ENCODE measurements at places on chromosomes 2 and 18. TPM values are rescaled to one million over a fixed set of nuclear protein-coding genes. Genes with fewer than 3 reads are reported as not detected.

FBLN7 gene
- total RNA-seq = 1.3 TPM

LCT gene
- not detected for total RNA-seq

MC4R gene
- 0.21 TPM for total RNA-seq

- H3K27me3 ChIP-seq = no peaks in the 10 kb centered on the region
- H3K4me3 ChIP-seq = no peak overlapping the region
- no peak overlapping the region for H3K27ac ChIP-seq
- H3K4me1 ChIP-seq = no peaks in the 10 kb centered on the region
- H3K36me3 ChIP-seq = no peaks in the 10 kb centered on the region
- DNase-seq = no peak
Measured at GRCh38 chr2:61786876-61787275, 67.0 kb downstream of the FAM161A start.

DNA sequence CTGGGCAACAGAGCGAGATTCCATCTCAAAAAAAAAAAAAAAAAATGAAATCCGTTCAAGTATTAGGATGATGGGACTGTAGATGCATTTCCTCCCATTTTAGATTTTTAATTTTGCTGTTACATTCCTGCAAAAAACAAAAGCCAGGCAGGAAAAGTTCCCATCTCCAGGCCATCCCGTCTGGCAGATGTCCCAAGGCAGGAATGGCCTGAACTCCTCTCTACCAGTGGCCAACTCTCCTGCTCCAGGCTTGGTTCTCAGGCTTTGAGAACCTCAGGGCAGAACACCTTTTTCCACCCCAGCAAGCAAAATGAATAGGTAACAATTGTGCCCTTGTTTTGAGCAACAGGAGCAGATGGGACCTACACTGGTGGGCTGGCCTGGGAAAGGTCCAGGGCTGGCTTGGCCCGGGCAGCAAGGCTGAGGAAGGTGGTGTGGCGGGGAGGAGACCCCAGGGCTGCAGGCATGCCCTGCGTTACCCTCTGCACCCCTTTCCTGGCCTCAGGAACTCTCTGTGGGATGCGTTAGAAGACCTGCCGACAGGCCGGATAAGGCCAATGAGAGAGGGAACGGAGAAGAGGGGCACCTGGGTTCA, 86.0 kb downstream of the FAM210A start:
- no peaks in the 10 kb centered on the region for H3K36me3 ChIP-seq
- no peak for DNase-seq
- no peak overlapping the region for H3K27ac ChIP-seq
- H3K27me3 ChIP-seq = peaks cover 7% of the 10 kb centered on the region

DNA sequence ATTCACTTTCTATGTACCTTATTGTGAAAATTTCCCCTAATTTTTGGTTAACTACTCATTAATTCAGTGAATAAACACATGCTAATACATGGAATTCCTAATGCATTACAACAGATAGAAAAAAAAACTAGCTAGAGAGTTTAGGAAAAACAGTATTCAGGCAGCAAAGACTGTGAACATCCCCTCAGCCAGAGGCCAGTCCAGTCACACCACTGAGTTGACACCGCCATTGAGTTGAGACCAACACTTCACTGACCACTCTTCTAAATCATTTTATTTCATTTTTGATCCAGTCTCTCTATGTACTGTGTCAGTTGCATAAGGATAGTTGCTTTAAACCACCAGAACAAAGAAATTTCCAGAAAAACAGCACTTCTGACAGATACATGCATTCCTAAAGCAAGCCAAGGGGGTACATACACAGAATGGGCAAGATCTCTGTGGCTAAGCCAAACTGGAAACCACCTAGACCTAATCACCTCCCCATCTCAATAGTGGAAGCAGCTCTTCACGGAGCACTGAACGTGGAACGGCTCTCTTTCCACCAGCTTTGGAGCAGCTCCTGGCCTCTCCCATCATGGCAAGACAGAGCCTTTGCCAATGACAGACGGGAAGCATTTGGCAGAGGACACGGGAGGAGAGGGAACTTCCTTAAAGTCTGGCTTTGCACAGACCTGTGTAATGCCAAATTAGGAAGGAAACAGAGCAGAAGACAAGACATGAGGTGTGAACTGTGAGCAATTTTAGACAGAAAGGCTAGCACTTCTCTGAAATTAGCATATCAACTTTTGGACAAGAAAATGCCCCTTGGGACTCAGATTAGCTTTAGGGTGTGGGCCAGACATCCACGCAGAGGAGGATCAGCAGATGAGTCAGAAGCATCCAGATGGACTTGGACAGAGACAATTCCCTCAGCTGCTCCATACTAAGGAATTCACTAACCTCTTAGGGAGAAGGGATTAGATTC, 36.4 kb downstream of the CACNB4 start:
- H3K4me1 ChIP-seq = no peaks in the 10 kb centered on the region
- DNase-seq = peak; percentile 68
- no peak overlapping the region for H3K4me3 ChIP-seq
- H3K36me3 ChIP-seq = no peaks in the 10 kb centered on the region

SIX3 gene
- not detected for total RNA-seq

NOSTRIN gene
- total RNA-seq = 0.92 TPM

- H3K4me3 ChIP-seq = no peak overlapping the region
- H3K4me1 ChIP-seq = peaks cover 6% of the 10 kb centered on the region
- no peak overlapping the region for H3K27ac ChIP-seq
- DNase-seq = no peak
- no peaks in the 10 kb centered on the region for H3K36me3 ChIP-seq
- H3K27me3 ChIP-seq = no peaks in the 10 kb centered on the region
Measured at GRCh38 chr2:54581326-54582039, 125.4 kb downstream of the SPTBN1 start.

C1QL2 gene
- total RNA-seq = 0.30 TPM

UGT1A8 gene
- not detected for total RNA-seq

ATOH8 gene
- total RNA-seq = 10.6 TPM

- DNase-seq = no peak
- no peak overlapping the region for H3K27ac ChIP-seq
- no peaks in the 10 kb centered on the region for H3K36me3 ChIP-seq
- H3K4me3 ChIP-seq = no peak overlapping the region
- no peaks in the 10 kb centered on the region for H3K27me3 ChIP-seq
- H3K4me1 ChIP-seq = no peaks in the 10 kb centered on the region
Measured at GRCh38 chr18:11500153-11501122, 109.0 kb upstream of the SLC35G4 start.

DNA sequence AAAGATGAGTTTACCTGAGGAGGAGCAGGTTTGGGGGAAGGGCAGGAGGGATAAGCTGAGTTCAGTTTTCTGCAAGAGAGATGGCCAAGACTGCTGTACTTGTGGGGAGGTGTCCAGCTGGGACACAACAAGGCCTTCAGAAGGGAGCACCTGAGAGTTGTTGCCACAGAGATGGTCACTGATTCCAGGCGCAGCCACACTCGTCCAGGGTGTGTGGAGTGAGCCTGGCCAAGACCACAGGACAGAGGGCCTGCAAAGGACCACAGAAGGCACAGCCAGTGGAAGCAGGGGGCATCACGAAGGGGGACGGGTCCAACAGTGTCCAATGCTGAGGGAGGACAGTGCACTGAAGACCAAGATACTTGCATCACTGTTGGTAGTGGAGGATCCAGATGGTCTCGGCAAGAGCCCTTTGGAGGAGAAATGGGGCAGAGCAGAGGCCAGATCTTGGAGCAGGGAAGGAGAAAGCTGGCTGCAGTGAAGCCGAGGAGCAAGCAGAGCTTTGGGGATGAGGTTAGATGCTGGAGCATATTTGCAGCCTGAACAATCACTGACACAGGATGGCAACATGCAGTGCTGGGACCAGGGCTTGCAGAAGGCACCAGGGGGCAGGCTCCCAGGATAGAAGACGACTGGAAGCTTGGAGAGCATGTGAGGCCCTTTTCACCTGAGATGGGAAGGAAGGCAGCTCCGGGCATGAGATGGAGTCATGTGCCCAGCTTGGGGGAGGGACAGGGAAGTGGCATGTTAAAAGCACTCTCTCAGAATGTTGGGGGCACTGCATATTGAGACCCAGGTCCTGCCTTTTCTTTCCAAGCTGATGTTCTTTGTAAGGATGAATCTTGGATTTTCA, 214.0 kb downstream of the CYP26B1 start:
- H3K27me3 ChIP-seq = no peaks in the 10 kb centered on the region
- no peaks in the 10 kb centered on the region for H3K36me3 ChIP-seq
- H3K4me1 ChIP-seq = no peaks in the 10 kb centered on the region
- H3K4me3 ChIP-seq = no peak overlapping the region
- DNase-seq = peak; percentile 67

DNA sequence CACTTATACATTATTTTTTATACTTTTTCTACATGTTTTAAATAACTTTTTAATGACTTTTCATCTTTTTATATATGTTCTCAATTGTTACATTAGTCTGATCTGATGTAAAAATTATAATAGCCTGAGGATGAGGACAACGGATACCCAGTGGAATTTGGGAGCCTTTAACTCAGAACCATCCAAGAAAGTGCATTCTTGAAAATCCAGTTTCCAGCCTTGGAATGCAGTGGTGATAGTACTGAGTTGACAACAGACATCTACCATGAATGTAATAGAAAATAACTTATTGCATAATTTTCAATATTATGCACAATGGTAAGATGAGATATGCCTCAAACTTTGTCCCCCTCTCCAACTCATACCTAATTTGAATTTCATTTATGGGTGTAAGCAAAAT, 120.7 kb upstream of the ZC3H15 start:
- DNase-seq = peak; percentile 6
- H3K4me3 ChIP-seq = no peak overlapping the region
- no peaks in the 10 kb centered on the region for H3K27me3 ChIP-seq
- no peaks in the 10 kb centered on the region for H3K4me1 ChIP-seq
- H3K36me3 ChIP-seq = no peaks in the 10 kb centered on the region
- no peak overlapping the region for H3K27ac ChIP-seq

TWSG1 gene
- total RNA-seq = 20.9 TPM

SAG gene
- not detected for total RNA-seq

FSIP2 gene
- total RNA-seq = 13.8 TPM

DNA sequence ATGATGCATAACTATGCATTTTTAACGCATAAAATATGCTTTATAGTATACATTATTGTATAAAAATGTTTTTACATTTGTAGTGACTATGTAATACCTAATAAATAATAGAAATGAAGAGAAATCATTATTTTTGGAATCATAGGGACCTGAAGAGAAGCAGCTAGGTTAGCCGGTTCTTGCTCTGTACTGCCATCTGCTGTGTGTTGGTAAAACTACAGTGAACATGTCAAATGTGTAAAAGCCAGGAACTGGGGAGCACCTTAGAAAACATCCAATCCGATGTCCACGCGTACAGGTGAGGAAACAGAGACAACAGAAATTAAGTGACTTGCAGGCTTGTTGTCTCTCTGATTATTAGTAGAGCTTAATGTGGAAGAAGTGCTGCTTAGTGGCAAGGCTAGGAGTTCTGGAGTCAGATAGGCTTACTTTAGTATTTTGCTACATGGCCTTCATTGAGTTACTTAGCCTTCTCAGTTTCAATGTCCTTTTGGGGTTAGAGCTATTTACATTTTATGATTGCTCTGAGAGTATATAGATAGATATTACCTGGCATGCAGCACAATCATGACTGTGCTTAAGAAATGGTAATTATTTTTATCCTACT, 386.5 kb downstream of the DLGAP1 start:
- H3K27me3 ChIP-seq = no peaks in the 10 kb centered on the region
- no peak overlapping the region for H3K4me3 ChIP-seq
- peak; percentile 69 for DNase-seq
- no peaks in the 10 kb centered on the region for H3K36me3 ChIP-seq

GRCh38 chr2:139643139-139643538, 862.9 kb upstream of the NXPH2 start:
- H3K27ac ChIP-seq = no peak overlapping the region
- H3K36me3 ChIP-seq = no peaks in the 10 kb centered on the region
- H3K4me1 ChIP-seq = no peaks in the 10 kb centered on the region

GRCh38 chr2:150293771-150294170, 193.7 kb downstream of the RND3 start:
- DNase-seq = no peak
- no peaks in the 10 kb centered on the region for H3K36me3 ChIP-seq
- no peaks in the 10 kb centered on the region for H3K27me3 ChIP-seq
- no peaks in the 10 kb centered on the region for H3K4me1 ChIP-seq

GRCh38 chr2:237865623-237866041, 6.2 kb downstream of the RAMP1 start:
- H3K27me3 ChIP-seq = peaks cover 20% of the 10 kb centered on the region
- H3K4me3 ChIP-seq = no peak overlapping the region

DNA sequence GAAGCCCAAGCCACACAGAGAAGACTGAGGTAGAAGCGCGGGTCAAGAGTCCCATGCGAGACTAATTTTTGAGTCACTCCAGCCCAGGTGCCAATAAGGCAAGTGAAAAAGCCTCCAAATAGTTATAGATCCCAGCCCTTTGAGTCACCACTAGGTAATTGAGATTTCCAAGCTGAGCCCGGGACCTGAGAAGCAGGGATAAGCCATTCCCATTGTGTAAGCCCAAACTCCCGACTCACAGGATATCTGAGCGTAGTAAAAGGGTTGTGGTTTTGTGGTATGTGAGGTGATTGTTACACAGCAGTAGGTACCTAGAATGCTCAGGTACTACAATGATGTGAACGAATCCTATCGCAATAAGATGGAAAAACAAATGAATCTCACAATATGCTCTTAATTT, 560.7 kb downstream of the DSC3 start:
- no peaks in the 10 kb centered on the region for H3K36me3 ChIP-seq
- H3K4me3 ChIP-seq = no peak overlapping the region
- H3K27ac ChIP-seq = no peak overlapping the region
- no peaks in the 10 kb centered on the region for H3K4me1 ChIP-seq

LRATD1 gene
- 1.5 TPM for total RNA-seq

DNA sequence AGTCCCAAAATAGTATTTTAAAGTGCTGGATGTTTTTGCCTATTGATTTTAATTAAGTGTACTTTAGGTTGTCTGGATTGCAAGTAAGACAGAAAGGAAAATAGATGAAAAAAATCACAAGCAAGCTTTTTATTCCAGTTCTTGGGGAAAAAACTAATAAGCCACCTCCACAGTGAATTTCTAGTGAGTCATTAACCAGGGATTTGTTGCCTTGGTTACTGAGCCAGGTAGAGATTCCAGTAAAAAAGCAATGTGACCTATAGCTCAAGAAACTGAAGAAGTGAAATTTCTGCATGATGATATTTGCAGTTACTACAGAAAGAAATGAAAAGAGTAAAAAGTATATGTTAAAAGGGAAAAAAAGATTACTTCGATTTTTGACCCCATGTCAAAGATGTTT, 160.6 kb downstream of the METTL4 start:
- no peaks in the 10 kb centered on the region for H3K4me1 ChIP-seq
- H3K27me3 ChIP-seq = no peaks in the 10 kb centered on the region
- H3K36me3 ChIP-seq = no peaks in the 10 kb centered on the region
- H3K27ac ChIP-seq = no peak overlapping the region
- no peak overlapping the region for H3K4me3 ChIP-seq

- H3K36me3 ChIP-seq = peaks cover under 1% of the 10 kb centered on the region
- H3K27ac ChIP-seq = peak overlapping the region; percentile 90
- peak overlapping the region; percentile 94 for H3K4me3 ChIP-seq
- DNase-seq = peak; percentile 38
- H3K27me3 ChIP-seq = no peaks in the 10 kb centered on the region
- H3K4me1 ChIP-seq = peaks cover 12% of the 10 kb centered on the region
Measured at GRCh38 chr2:12718711-12719399, 2.1 kb downstream of the TRIB2 start.

KRTCAP3 gene
- total RNA-seq = 1.3 TPM

DNA sequence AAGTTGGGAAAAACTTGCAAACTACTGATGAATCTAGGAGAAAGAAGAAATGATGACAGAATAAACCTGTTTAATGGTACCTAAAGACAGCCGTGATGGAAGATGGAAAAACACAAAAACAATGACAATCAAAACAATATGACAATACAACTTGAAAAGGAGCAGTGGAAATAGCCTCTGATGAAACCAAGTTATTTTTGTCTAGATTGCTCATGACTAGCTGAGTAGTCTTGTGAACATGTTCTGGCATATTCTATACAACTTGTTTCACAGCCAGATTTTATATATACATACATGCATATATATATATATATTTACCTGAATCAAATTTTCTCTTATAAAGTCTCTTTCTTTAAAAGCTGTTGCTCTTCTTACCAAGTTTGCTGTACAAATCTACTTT, 439.1 kb downstream of the TGIF1 start:
- H3K4me1 ChIP-seq = peaks cover 11% of the 10 kb centered on the region
- no peaks in the 10 kb centered on the region for H3K36me3 ChIP-seq
- no peak for DNase-seq
- no peak overlapping the region for H3K4me3 ChIP-seq

Data from cardiac muscle cell (in vitro differentiated cells and primary cell).